Endothelial cell (in vitro differentiated cells): ENCODE measurements at places on chromosomes 6 and 20.

- no peak for DNase-seq
Measured at GRCh38 chr6:138772596-138773176, 883 bp upstream of the CCDC28A start.

GRCh38 chr20:41889844-41890224 is 271.7 kb upstream of the CHD6 start:
- DNase-seq: no peak

DNA sequence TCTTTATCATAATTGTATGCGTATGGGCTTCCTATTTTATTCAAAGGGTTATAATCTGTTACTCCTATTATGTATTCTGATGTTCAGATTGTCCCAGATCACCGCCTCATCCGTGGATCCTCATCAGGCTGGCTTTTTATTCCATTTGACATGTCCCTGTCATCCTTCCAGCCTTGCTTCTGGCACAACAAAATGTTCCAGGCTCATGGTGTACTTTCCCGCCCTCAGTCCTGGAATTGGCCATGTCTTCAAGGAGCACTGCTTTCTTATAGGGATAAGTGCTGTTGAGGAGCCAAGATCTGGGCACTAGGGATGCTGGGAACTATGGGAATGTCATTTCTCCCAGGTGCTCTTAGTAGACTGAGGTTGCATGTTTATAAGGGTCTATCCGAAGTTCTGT is 207.8 kb downstream of the JARID2 start:
- no peak for DNase-seq

- DNase-seq: peak; percentile 31
Measured at GRCh38 chr20:32585011-32585585, at the start of gene NOL4L. TSS of gene NOL4L (minus strand) at chr20:32585333. CDS start at chr20:32584890, 443 bp downstream.

DNA sequence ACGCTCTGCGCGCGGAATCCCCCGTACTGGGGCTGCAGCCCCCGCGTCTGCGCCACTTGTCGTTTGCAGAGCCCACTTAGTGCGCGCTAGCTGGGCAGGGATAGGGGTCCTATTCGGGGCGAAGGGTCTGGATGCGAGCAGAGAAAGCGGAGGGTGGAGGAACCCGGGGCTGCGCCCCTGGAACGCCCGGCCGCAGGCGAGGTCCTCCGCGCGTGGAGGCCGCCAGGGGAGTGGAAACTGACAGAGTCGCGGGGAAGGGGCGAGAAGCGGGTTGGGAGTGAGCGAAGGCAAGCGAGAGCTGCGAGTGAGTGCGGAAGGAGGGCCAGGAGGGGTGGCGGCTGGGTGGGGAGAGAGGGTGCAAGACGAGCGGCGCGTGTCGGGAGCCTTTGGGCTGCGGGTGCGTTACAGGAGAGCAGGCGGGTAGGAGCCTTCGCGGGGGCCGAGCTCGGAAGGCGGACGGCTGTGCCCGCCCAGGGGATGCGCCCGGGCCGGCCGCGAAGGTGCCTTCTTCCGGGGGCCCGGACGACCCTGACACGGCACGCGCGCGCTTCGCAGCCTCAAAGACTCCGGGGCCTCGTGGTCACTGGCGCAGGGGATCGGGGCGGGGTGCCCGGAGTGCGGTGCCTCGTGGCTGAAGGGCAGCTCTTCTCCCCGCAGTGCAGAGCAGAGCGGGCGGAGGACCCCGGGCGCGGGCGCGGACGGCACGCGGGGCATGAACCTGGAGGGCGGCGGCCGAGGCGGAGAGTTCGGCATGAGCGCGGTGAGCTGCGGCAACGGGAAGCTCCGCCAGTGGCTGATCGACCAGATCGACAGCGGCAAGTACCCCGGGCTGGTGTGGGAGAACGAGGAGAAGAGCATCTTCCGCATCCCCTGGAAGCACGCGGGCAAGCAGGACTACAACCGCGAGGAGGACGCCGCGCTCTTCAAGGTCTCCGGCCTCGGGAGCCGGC is 1.2 kb downstream of the IRF4 start:
- DNase-seq: peak; percentile 26

DNA sequence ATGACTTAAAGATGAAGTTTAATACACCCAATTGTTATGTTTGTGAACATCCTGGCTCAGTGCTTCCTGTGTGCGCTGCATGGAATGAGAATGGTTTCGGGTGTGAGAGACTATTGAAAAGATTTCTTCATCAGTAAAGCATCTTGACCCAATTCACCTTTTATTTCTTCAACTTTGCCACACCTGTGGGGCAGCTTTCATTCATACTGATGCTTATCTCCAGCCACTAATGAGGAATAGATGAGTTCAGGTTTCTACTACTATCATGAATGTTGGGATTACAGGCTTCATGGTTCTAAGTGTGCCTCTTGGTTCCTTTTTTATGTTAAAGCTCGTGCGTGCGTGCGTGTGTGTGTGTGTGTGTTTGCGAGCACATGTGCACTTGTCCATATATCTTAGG is 373.7 kb upstream of the SOX4 start:
- no peak for DNase-seq

DNA sequence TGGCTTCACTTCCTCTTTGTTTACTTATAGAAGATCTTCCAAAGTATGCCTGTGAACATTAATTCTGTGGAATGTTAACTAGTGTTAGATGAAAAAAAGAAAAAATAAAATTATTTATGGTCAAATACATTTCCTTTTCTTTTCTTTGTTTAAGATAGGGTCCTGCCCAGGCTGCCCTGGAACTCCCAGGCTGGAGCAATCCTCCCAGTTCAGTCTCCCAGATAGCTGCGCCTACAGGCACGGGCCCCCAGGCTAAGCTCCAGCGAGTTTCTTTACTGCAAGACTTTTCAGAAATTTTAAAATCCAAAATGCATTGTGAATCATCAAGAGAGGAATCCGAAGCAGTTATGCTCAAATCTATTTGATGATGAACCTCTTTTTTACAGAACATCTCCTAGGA is 39.3 kb upstream of the IL20RA start:
- DNase-seq: no peak

- no peak for DNase-seq
Measured at GRCh38 chr6:18302561-18303439, 38.5 kb upstream of the DEK start.

DNA sequence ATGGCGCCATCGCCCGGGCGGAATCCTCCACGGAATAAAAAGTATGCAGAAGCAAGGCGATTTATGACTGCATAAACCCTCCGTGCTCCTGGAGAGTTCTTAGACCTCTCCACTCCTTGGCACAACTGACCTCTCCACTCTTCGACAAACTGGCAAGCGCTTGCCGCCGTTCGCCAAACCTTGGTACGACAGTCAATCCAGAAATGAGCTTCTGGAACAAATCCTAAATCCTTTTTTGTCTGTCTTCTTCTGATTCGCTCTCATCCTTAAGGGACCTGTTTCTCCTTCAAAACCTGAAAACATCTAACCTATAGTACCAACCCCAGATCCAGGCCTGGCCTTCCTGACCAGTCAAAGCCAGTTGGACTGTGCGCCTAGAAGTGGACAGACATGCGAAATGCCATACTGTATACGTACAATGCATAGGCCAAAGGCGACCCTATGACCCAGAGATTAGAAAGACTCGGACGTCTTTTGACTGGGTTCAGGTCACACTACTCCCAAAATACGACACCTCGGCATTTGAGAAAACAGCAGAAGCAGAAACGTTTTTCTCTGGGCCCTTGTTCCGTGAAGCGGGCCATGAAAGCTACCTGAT is 59.4 kb downstream of the TRIM27 start:
- no peak for DNase-seq

GRCh38 chr6:111724039-111724438 is 118.4 kb upstream of the TRAF3IP2 start:
- DNase-seq: no peak

DNA sequence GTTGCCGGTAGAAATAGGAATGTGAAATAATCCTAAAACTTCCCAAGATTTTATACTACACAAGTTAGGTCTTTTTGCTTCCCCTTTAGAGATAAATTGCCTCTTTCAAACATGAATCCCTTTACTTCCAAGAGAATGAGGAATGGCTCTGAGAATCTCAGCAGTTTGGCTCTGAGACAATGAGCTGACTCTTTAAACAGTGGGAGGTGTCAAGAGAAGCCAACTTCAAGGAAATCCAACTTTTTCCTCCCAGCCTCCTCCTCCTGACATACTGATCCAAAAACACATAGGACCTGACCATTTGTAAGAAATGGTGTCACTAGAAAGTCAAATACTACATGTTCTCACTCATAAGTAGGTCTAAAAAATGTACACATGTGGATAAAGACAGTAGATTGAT is 154.2 kb downstream of the ALDH8A1 start:
- DNase-seq: no peak

DNA sequence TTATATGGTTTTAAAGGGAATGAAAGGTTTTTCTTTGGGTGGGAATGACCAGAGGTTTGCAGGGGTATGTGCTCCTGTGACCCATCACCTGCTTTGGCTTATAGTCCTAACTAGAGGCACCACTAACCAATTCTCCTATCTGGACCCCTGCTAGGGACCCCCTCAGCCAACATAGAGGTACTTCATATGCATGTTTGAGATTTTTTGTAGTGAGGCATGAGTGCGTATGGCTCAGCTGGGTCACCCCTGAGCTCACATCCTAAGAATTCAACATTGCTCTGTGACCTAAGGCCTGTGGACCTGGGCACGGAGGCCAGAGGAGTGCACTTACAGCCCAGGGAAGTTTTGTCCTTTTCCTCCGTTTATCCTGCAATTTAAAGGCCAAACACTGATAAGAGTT is 68.4 kb upstream of the EEF1E1 start:
- no peak for DNase-seq
